Stimulated activated CD8-positive, alpha-beta memory T cell treated with anti-CD3 and anti-CD28 coated beads, Interleukin-7, amount 100 ng/mL, for 1 hour (primary cell): ENCODE measurements at places on chromosomes 3 and 15.

DNA sequence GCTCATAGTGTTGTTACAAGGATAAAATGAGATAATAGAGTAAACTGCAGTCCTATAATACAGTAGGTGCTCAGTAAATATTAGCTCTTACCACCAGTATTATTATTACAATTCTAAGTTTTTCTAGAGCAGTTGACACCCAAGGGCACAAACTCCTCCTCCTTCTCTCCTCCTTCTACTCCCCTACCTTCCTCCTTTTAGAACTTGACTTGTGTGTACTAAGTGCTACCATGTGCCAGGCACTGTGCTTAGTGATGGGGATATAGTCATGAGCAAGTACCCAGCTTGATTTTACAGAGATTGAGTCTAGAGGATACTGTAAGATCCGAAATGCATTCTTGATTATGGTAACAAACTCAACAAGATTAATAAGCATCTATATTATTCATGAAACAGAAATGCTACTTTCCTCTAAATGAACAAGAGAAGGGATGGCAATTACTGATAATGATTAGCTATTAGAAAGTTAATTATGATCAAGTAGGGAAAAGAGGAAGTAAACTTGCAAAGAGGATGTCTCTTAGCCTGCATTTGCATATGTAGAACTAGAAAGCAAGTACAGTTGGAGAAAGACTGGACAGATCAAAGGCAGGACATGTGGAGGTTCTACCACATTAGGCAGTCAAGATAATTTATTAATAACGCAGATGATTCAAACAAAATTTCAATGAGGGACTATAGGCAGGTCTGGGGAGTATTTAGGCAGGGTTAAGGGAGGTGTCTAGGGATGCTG, 72.3 kb downstream of the CLDN11 start:
- no peak for DNase-seq

- DNase-seq: no peak
These were observed 286.0 kb downstream of the CNTN3 start for GRCh38 chr3:74328435-74328834.

DNA sequence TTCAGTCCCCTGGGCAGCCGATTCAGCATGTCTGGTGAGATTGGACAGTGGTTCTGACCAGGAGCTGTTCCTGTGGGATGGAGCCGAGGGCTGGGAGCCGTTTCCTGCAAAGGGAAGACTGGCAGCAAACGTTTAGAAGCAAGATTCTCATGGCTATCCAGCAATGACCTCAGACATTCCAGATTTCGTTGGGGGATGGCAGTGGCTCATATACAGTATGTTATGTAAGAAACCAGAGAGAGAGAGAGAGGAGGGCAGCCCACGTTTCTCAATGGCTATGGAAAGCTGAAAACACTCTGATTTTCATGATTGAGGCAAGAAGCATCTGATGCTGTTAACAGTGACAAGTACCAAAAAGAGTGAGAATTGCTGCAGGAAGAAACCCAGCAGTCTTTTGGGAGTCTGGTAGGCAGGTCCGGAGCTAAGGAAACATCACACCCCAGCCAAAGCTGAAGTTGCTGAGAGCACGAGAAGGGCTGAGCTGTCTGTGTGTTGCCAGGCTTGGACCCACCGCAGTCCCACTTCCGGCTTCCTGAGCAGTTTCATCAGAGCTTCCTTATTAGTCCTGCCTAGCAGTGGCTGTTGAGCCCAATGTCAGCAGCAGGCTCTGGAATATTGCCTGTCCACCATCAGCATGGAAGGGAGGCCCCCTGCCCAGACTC, 25.6 kb upstream of the VPS8 start:
- no peak for DNase-seq

DNA sequence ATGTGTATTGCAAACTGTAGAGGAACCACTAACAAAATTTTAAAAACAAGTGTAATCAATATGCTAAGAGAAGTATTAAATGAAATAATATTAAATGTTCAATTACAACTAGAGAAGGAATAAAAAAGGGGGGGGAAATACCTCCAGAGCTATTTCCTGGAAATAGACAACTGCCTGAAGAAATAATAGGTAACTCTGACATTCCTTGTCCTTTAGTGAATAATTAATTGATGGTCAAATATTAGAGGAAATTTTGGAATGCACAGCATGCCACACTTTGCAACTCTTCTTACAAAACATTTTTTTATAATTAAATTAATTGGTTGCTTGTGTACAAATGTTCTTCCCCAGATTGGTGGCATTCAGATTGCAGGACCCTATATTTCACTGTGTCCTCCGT, 342.6 kb upstream of the COL8A1 start:
- DNase-seq: no peak

- no peak for DNase-seq
These were observed 58.8 kb downstream of the AMOTL2 start for GRCh38 chr3:134315286-134316106.

GRCh38 chr15:71532994-71533393, 277.4 kb upstream of the NR2E3 start:
- no peak for DNase-seq

DNA sequence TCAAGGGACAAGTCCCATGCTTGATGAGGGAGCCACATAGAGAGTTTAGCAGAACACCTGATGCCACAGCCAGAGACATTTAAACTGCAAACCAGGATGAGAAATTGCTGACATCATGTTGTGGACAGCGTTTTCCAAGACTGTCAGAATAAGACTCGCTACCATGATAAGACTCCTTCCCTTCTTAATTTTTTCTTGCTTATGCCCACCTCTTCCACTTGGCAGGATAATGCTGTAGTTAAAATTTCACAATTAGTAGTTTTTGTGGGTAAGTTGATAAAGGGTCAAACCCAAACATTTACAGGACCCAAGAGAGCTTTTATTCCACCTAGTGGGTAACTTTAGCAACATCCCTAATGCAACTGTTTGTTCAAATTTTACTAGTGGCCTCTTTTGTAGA, 3.0 kb upstream of the PIAS1 start:
- no peak for DNase-seq

DNA sequence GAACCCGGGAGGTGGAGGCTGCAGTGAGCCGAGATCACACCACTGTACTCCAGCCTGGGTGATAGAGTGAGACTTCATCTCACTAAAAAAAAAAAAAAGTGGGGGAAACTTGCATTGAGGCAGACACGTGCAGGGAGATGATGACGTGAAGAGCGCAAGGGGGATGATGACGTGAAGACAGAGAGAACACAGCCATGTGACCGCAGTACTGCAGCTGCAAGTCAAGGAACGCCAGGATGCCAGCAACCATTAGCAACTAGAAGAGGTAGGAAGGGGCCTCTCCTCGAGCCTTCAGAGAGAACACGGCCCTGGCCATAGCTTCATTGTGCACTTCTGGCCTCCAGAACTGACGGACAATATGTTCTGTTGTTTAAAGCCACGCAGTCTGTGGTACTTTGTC, 28.3 kb downstream of the RFT1 start:
- DNase-seq: no peak

DNA sequence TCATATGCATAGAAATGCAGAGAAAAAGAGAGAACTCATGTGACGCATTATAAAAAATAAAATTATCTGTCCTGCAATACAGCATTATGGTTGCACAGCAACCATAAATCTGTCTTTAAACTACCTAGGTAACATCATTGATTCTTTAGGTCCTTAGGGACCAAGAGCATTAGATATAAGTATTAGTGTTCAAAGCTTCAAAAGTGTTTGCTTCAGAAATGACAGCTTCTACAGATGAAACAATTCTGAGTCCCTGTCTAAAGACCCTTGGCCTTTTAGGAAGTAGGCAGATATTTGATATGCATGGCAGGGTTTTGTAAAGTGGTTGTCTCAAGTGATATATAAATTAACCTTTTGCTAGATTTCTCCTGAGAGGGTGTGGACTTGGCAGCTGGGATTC, 454.2 kb downstream of the GBE1 start:
- no peak for DNase-seq

- DNase-seq: no peak
These were observed 55.1 kb upstream of the ACAD9 start for GRCh38 chr3:128824132-128824850.

- DNase-seq: no peak
These were observed 19.6 kb upstream of the OR5K4 start for GRCh38 chr3:98333989-98334606.

DNA sequence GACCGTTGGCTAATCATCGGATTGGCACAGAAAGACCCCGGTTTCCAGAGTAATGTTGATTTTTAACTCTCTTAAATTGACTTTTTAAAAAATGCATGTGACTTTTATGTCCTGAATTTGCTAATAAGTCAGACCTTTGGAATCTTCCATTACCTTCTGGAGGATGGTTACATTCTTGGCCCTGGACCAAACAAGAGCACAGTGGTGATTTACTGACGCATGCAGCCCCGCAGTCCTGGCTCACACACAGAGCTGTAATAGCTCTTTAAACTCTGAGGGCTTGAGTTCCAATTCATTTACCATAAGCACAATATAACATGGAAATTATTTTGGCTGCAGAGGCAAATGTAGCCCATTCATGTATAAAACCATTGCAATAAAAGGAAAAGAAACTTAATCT, 25.1 kb downstream of the SOX14 start:
- no peak for DNase-seq
